ENCODE measurements at places on chromosomes 11 and 22.

- no peaks in the 10 kb centered on the region for H3K36me3 ChIP-seq
- H3K27ac ChIP-seq = no peak overlapping the region
- no peak overlapping the region for H3K4me3 ChIP-seq
- no peak for DNase-seq
- H3K4me1 ChIP-seq = no peaks in the 10 kb centered on the region
Observed at GRCh38 chr11:93902921-93903320, 52.5 kb upstream of the VSTM5 start.

GRCh38 chr11:124078591-124078990, 36.7 kb upstream of the VWA5A start:
- peaks cover 16% of the 10 kb centered on the region for H3K27me3 ChIP-seq
- peak overlapping the region; percentile 34 for H3K27ac ChIP-seq
- DNase-seq = no peak
- H3K4me1 ChIP-seq = peaks cover 14% of the 10 kb centered on the region
- H3K4me3 ChIP-seq = no peak overlapping the region
- H3K36me3 ChIP-seq = no peaks in the 10 kb centered on the region

GRCh38 chr11:134272381-134273316, 3.5 kb upstream of the GLB1L3 start:
- H3K27me3 ChIP-seq = peaks cover 78% of the 10 kb centered on the region
- no peaks in the 10 kb centered on the region for H3K36me3 ChIP-seq
- no peak overlapping the region for H3K27ac ChIP-seq
- no peak overlapping the region for H3K4me3 ChIP-seq
- no peak for DNase-seq

DNA sequence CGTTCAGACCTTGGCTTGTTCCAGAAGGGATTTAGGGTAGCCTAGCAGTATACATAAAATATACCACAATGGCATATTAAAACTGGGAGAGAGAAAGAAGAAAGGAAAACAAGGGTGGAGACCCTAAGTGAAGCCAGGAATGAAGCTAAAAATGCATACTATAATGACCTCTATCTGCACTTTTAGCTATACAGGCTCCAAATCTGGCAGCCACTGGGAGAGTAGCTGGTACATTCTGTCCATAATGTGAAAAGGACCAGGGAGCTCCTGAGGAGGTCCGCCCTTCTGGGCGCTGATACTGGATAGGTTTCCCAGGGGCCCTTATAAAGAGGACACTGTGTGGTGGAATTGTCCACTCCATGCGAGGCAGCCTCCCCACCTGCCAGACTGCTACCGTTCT, 42.8 kb downstream of the PRDM11 start:
- no peak overlapping the region for H3K27ac ChIP-seq
- DNase-seq = no peak
- H3K27me3 ChIP-seq = no peaks in the 10 kb centered on the region

DNA sequence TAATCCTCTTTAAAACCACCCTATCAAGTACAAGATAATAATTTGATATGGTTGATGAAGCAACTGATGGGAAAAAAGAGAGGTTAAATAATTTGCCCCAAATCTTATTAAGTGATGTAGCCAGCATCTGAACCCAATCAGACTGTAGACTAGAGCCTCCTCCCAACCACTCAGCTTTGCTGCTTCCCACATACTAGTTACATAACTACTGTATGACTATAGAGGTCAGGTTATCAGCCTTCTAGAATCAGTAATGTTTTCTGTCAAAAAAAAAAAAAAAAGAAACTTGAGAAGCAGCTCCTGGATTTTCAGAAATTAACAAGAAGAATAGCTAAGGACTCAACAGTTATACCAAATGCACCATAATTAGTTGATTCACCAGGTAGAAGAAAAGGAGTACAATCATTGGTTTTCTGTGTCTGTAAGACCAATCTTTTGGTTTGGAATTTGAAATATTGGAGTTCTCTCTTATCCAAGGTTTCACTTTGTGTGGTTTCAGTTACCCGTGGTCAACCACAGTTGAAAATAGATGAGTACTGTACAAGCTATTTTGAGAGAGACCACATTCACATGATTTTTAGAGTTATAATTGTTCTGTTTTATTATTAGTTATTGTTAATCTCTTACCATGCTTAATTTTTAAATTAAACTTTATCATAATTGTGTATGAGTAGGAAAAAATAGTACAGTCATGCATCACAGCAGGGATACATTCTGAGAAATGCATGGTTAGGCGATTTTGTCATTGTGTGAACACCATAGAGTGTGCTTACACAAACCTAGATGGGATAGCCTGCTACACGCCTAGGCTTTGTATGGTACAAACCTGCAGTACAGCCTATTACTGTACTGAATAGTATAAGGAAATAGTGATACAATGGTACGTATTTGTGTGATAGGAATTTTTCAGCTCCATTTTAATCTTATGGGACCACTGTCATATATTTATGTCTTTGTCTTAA, 72.2 kb downstream of the PDHX start:
- H3K36me3 ChIP-seq = peaks cover 17% of the 10 kb centered on the region
- no peaks in the 10 kb centered on the region for H3K4me1 ChIP-seq
- H3K4me3 ChIP-seq = no peak overlapping the region
- H3K27ac ChIP-seq = no peak overlapping the region

GRCh38 chr11:78377625-78378418, 39.8 kb downstream of the GAB2 start:
- H3K27ac ChIP-seq = no peak overlapping the region
- peaks cover 3% of the 10 kb centered on the region for H3K4me1 ChIP-seq
- DNase-seq = no peak
- H3K4me3 ChIP-seq = no peak overlapping the region

- no peaks in the 10 kb centered on the region for H3K4me1 ChIP-seq
- DNase-seq = no peak
- no peaks in the 10 kb centered on the region for H3K36me3 ChIP-seq
- H3K27me3 ChIP-seq = peaks cover 11% of the 10 kb centered on the region
- H3K27ac ChIP-seq = no peak overlapping the region
Observed at GRCh38 chr11:131653260-131653659, 282.8 kb downstream of the NTM start.

- H3K27ac ChIP-seq = peak overlapping the region; percentile 8
- H3K36me3 ChIP-seq = no peaks in the 10 kb centered on the region
- peaks cover 55% of the 10 kb centered on the region for H3K4me1 ChIP-seq
- no peak overlapping the region for H3K4me3 ChIP-seq
Observed at GRCh38 chr22:27754247-27754887, 47.2 kb downstream of the MN1 start.

- H3K4me3 ChIP-seq = no peak overlapping the region
- H3K36me3 ChIP-seq = no peaks in the 10 kb centered on the region
- no peak for DNase-seq
- no peaks in the 10 kb centered on the region for H3K27me3 ChIP-seq
Observed at GRCh38 chr11:102099755-102100154, 10.5 kb upstream of the YAP1 start.

- no peak for DNase-seq
- peaks cover 3% of the 10 kb centered on the region for H3K27me3 ChIP-seq
- peak overlapping the region; percentile 22 for H3K4me3 ChIP-seq
- no peak overlapping the region for H3K27ac ChIP-seq
Observed at GRCh38 chr22:48567213-48567975, 1260.3 kb downstream of the BRD1 start.

- H3K36me3 ChIP-seq = no peaks in the 10 kb centered on the region
- H3K27me3 ChIP-seq = peaks cover 5% of the 10 kb centered on the region
- H3K27ac ChIP-seq = no peak overlapping the region
- H3K4me3 ChIP-seq = no peak overlapping the region
- no peaks in the 10 kb centered on the region for H3K4me1 ChIP-seq
- DNase-seq = no peak
Observed at GRCh38 chr22:30080805-30081204, 541 bp downstream of the HORMAD2 start.

DNA sequence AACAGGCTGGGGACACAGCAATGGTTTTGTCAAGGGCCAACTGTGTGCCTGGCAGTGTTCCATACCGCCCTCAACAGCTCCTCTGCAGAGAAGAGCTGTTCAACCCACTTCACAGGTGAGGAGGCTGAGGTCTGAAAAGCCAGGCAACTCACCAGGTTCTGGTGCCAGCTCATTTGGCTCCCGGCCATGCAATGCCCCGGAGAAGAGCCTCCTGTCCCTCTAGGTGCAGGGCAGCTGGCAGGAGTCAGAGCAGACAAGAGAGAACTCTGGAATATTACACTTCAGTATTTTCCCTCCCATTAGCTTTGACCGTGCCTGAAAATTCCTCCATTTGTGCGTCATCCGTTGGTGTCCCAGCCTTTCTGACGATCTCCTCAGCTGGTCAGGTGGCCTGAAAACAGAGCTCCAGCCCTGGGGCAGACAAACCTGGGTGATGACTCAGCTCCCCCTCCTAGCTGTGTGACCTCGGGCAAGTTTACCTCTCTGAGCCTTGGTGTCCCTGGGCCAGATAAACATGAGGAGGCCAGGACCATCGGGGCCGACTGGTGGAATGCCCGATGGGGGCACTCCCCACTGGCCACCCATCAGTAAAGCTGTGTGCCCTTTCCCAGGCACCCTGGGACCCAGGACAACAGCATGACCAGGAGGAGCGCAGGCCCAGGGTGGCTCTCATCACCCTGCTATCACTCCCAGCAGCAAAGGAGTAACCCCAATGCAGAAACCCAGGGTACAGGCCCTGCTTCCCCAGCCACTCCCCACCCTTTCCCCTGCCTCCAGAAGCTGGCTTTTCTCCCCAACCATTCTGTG, 9.6 kb upstream of the C1QTNF6 start:
- no peaks in the 10 kb centered on the region for H3K27me3 ChIP-seq
- peaks cover 41% of the 10 kb centered on the region for H3K4me1 ChIP-seq
- H3K4me3 ChIP-seq = peak overlapping the region; percentile 76
- H3K36me3 ChIP-seq = no peaks in the 10 kb centered on the region
- H3K27ac ChIP-seq = peak overlapping the region; percentile 89
- DNase-seq = peak; percentile 75

GRCh38 chr22:44211946-44212930, 31.5 kb downstream of the PARVG start:
- peak overlapping the region; percentile 45 for H3K27ac ChIP-seq
- H3K36me3 ChIP-seq = no peaks in the 10 kb centered on the region
- H3K27me3 ChIP-seq = peaks cover 2% of the 10 kb centered on the region
- no peak for DNase-seq

GRCh38 chr11:110493346-110493745, 63.6 kb downstream of the FDX1 start:
- no peaks in the 10 kb centered on the region for H3K36me3 ChIP-seq
- peaks cover 8% of the 10 kb centered on the region for H3K4me1 ChIP-seq
- no peaks in the 10 kb centered on the region for H3K27me3 ChIP-seq
- no peak for DNase-seq
